HT1080 (cell line): ENCODE measurements at places on chromosomes 1 and 21.

DNA sequence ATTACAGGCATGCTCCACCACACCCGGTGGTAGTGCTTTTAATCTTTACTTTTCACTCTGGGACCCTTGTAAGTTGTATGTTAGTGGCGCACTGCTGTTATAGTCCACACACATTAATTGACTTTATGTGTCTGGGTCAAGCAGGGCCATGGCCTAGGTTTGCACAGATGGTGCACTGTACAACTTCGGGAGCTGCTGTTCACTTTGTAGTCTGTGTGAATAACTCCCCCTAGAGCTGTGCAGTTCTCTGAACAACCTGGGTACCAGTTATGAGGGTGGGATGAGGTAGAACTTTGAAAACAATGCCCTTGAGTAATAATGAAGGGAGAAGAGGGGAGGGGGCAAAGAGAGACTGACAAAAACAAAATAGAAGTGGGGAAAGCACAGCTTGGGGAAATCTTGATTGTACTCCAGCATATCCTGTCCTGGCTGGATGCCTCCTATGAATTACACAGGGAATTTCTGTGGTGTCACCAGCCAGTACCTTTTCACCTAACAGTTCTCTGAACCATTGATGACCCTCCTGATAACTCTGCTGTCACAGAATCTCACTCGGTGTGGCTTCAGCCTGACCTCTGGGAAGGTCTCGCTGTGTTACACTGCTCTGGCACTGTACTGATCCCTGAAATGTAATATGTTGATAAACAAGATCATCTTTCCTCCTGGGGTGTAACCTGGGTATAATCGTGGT lies 2.2 kb downstream of the PTGFRN start:
- DNase-seq = no peak

- DNase-seq = no peak
Measured at GRCh38 chr1:41417335-41417682, 56.1 kb downstream of the FOXO6 start.

DNA sequence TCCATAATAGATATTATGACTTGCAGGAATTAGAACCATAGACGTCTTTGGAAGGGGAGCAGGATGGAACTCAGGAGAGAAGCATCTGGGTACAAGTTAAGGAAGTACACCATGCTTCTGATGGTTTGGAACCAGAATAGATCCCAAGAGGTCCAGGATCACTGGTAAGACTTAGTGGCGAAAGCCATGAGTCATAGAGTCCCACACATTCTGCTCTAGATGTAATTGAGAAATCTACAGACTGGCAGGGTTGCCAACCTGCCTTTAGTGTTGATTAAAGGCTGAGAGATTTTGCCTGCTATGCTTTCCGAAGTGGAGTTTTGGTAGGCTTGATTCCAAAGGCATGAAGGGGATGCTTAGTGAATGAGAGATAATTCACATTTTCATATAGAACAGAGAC lies 57.1 kb upstream of the C1orf87 start:
- DNase-seq = peak; percentile 18

- no peak for DNase-seq
Measured at GRCh38 chr1:171172471-171172870, 12.6 kb upstream of the FMO2 start.
